ENCODE measurements at places on chromosomes 12 and 14.

DNA sequence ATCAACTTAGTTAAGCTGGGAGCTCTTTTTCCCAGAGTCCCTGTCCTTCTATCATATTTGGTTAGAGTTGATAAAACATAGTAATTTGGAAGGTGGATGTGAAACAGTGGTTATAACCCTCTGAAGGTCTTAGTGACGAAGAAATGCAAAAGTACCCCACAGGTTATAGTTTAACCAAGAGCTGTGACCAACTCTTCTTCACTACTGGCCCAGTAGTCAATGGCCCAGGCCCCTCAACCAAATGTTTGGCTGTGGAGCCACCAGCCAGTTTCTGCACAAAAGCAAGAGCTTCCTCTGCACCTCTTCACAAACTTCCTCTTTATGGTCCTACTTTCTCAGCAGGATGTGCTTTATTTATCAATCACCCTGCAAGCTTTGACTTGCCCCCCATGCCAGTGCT lies 132.6 kb downstream of the BMP4 start:
- DNase-seq, result no peak

GRCh38 chr12:38515912-38516311 lies 199.3 kb downstream of the ALG10B start:
- DNase-seq, result no peak

- no peak for DNase-seq
Measured at GRCh38 chr14:41782511-41782910, 175.8 kb downstream of the LRFN5 start.

DNA sequence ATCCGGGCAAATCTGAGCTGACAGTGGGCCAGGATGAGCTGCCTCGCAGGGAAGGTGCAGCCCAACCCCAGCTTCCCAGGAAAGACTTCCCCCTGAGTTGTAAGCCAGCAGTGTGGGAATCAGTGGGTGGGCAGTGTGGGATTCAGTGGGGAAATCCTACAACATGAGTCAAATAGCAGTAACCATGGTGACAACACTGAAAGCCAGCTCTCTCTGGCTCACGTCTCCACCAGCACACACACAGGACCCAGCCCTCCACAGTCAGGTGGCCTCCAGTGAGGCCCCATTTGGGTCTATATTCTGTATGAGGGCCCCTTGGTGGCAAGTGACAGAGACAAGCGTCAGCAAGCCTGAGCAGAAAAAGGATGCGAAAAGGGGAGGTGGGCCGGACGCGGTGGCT lies 6.0 kb upstream of the LGALS3 start:
- no peak for DNase-seq

DNA sequence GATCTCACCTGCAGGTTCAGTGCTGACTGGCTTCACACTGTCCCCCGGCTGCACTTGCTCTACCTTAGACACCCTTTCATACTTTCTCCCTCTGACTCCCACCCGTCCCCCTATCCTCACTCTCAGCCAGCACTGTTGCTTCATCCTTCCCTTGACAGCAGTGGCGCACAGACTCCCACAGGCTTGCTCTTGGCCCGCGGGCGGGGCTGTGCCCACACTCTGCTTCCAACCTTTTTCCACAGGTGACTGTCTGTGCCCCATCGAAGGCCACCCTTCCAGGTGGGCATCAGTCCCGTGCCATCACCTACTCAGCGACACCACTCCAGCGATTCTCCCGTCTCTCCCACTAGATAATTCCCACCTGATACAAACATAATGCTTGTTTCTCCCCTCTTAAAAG lies 1.0 kb upstream of the RPS6KL1 start:
- no peak for DNase-seq

GRCh38 chr12:92784356-92784755 lies 81.6 kb downstream of the PLEKHG7 start:
- DNase-seq, result no peak

DNA sequence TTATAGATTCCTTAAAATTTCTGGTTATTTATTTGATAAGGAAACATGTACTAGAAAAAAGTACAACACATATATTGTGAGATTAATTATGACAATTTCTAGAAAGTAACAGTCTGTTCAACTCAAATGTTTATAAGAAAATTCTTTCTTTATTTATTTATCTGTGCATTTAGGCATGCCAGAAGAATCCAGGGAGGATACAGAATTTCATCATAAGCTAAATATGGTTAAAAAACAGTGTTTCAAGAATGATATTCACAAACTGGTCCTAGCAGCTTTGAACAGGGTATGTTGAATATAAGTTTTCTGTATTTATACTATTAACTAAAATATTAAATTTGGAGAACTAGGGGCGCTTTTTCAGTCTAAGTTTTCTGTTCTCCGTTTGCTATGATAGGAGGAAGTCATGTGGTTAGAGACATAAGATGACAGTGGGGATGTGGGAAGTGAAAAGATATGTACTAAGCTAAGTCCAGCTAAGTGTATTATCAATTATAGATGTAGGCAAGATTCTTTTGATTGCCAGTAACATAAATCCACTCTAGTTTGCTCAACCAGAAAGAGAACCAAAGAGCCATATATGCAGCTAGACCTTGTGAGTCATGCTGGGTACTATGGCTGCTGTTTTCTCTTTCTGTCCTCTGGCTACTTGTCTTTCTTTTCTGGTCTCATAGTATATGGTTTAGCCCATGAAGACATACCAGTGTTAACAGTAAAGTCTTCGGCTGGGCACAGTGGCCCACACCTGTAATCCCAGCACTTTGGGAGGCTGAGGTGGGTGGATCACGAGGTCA lies 39.0 kb downstream of the LRRK2 start:
- no peak for DNase-seq

- DNase-seq, result no peak
Measured at GRCh38 chr12:60834806-60835205, 1239.0 kb downstream of the SLC16A7 start.

- DNase-seq, result no peak
Measured at GRCh38 chr12:9588749-9589148, 19.0 kb downstream of the KLRB1 start.

DNA sequence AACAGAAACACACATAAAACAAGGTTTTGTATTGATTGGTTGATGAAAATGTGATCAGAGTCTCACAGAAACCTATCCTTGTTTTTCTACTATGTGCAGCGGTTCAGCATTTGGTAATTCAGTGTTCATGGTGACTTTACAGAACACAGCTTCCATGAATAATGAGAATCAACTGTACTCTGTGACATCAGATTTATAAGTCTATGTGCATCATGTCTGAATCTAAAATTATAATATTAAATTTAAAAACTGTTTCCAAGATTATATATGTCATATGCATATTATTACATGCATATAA lies 104.3 kb downstream of the SLC16A7 start:
- DNase-seq, result no peak

GRCh38 chr14:68714991-68715924 lies 77.6 kb downstream of the ZFP36L1 start:
- DNase-seq, result no peak

DNA sequence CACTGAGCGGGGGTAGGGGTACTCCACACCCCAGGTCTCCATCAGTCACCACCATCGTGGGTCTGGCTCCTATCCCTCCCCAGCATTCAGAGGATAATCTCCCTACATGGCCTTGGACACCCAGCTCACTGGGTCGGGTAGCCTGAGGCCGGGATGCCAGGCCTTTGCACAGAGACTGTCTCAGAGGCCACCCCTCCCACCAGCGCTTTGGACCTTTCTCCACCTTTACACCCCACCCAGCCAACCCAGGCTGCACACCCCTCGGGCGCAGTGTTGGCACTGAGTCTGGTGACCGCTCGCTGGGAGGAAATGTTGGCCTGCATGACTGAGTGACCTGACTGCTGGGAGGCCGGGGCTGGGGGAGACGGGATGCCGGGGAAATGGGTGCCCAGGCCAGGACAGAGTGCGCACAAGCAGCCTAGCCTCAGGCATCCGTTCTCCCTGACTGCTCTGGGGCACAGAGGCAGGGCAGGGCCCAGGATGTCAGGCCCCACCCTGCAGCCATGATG lies 10.6 kb upstream of the LBHD2 start:
- DNase-seq, result no peak

- DNase-seq, result no peak
Measured at GRCh38 chr12:79643821-79644220, 46.9 kb downstream of the PAWR start.

DNA sequence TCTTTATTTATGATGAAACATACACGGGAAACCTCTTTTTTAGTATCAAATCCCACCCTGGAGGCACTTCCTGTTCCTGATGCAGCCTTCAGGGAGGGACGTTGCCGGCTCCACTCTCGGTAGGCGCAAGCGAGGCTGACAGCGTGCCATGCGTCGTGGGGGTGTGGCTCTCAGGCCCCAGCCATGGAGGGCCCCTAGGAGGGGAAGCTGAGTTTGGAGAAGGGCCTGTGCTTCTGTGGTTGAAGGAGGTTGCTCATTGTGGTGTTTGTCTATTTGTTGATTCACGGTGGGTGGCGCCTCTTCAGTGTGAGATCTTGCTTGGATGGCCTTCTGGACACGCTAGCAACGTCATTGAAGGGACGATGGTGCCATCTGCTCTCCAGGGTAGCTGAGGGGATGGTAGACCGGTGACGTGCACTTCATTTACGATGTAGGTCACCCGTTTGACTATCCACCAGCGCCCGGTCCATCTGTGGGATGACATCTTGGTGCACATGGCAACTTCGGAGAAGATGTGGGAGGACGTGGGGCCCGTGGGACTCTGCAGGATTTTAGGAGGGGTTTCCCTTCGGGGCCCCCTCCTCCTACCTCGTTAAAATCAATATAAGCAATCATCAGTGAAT lies 126.3 kb upstream of the RTL1 start:
- no peak for DNase-seq

- no peak for DNase-seq
Measured at GRCh38 chr14:104872469-104873341, 7.6 kb downstream of the CEP170B start.

GRCh38 chr12:29242921-29243431 lies 93.9 kb downstream of the FAR2 start:
- DNase-seq, result no peak

- DNase-seq, result no peak
Measured at GRCh38 chr14:32805979-32806378, 132.7 kb upstream of the NPAS3 start.

- DNase-seq, result no peak
Measured at GRCh38 chr12:119373001-119373400, 38.5 kb downstream of the CCDC60 start.

- DNase-seq, result no peak
Measured at GRCh38 chr12:88945051-88945732, 364.9 kb upstream of the KITLG start.

- no peak for DNase-seq
Measured at GRCh38 chr12:114447274-114447716, 41.4 kb upstream of the TBX5 start.

GRCh38 chr12:130689408-130690405 lies 26.4 kb downstream of the RIMBP2 start:
- no peak for DNase-seq

DNA sequence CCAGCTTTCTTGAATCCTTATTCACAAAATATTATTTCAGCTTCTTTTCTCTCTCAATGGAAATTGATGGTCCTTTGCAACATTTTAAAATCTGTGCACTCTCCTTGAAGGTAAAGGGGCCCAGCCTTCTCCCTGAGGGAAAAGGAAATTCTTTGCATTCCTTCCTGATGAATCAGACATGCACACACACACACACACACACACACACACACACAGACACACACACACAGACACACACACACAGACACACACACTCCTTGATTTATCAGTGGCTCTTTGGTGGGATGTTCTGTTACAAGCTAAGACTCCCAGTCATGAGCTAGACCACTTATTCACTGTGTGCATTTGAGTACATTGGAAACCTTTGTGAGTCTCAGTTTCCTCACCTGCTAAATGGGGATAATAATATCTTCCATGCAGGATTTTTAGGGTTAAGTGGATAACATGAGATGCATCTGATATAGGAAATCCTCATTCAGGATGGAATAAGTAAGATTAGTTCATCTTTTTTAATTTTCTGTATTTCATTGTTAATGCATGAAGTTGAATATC lies 45.1 kb upstream of the HMGA2 start:
- no peak for DNase-seq

- no peak for DNase-seq
Measured at GRCh38 chr12:98745578-98746391, 100.7 kb downstream of the APAF1 start.

GRCh38 chr12:116236976-116237375 lies 40.5 kb downstream of the MED13L start:
- no peak for DNase-seq

DNA sequence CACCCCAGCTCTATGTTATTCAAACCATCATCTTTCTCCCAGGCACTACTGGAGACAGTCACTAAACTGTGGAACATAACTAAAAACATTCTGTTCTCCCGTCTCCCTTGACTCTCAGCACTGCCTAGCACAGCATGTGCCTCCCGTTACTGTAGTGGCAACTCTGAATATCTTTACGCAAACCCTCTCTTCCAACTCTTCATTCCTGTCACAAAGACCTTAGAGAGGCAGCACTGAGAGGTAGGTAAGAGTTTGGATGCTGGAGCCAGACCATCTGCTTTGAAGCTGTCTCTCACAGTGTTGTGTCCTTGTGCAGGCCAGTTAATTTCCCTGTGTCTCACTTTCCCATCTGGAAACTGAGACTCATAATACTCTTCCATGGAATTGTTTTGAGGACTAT lies 108.1 kb downstream of the DIP2B start:
- no peak for DNase-seq

DNA sequence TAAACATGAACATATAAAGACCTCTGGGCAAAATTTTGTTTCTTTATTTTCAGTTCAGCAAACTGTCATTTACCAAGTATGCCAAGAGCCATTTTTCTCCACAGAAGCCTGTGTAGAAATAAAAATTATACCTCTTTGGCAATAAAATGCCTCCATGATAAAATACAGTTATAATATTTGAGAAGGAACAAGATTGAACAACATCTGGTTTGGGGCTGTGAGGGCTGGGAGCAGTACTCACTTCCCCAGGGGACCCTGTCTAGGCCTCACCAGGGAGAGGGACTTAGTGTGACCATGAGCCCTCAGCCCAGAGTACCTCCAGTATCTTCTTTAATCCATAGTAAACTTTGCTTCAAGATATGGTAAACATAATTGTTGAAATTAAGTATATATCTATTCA lies 65.1 kb downstream of the DAAM1 start:
- DNase-seq, result no peak

GRCh38 chr12:128513831-128514230 lies 246.9 kb downstream of the TMEM132C start:
- no peak for DNase-seq

DNA sequence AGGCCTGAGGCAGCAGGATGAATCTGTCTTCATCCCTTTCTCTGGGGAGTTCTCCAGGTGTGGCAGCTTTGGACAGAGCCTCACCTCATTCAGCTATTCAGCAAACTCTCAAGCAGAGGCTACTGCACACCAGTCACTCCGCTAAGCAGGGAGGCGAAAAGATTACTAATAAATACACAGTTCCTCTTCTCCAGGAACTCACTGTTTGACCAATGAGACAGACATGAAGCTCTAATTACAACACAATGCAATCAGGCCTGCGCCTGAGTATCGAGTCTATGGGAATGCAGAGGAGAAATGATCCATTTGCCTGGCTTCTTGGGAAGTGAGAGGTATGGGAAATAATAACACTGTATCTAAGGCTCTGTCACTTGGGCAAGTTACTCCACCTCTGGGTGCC lies 178.1 kb downstream of the CRADD start:
- no peak for DNase-seq

DNA sequence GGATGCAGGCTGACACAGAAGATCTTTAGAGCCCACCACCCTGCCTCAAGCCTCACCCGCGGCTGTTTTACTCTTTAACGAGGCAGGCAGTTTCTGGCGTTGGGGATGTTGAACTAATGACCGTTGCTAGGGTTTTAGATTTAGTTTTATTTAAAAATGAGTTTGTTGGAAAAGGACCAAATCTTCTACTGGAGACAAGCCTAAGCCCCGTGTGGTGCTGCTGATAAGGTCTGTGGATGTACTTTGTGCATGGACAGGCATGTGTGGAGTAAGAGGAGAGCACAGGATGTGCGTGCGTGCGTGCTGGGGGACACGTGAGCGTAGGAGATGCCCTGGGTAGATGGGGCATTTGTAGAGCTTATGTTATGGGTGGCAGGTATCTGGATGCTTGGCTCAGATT lies 5.7 kb downstream of the NTF3 start:
- DNase-seq, result no peak

All from stimulated activated CD8-positive, alpha-beta memory T cell treated with anti-CD3 and anti-CD28 coated beads, Interleukin-7, amount 100 ng/mL, for 24 hours (primary cell).